ENCODE measurements at places on chromosomes 2 and 18.

GRCh38 chr18:50866765-50867164 lies 12.2 kb upstream of the ME2 start:
- H3K36me3 ChIP-seq: no peaks in the 10 kb centered on the region
- H3K4me1 ChIP-seq: no peaks in the 10 kb centered on the region
- no peak overlapping the region for H3K27ac ChIP-seq
- peak; percentile 12 for DNase-seq
- H3K4me3 ChIP-seq: no peak overlapping the region

GRCh38 chr18:32355896-32356295 lies 114.8 kb downstream of the GAREM1 start:
- no peaks in the 10 kb centered on the region for H3K4me1 ChIP-seq
- H3K27me3 ChIP-seq: no peaks in the 10 kb centered on the region
- no peaks in the 10 kb centered on the region for H3K36me3 ChIP-seq

DNA sequence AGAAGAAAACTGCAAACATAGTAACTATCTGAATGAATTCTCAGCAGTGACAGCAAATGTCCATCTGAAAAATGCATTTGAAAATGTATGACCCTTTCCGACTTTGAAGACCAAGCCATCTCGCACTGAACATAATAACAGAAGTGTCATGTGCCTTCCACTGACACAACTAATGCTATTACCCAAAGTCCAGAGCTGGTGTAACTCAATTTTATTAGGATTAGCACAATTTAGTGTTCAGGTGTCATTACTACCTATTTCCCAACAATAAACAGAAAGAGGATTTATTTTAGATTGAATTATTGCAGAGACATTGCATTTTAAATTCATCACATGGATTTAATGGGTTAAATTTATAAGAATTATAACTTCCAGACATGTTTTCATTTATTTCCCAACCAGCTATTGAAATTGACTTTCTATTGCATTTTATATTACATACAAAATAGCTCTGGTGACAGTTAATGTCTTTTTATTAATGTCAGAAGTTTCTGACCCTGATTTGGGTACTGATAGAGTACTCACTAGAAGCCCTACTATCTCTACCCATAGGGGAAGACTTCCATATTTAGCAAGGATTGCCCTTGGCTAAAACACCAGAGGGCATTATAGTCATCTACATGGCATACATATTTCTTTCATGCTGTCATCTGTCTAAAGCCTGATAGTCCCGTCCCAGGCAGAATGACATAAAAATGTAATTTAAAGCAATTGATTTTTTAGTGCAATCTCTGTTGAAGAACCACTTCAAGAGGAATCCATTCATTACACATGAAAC lies 7.0 kb upstream of the STK39 start:
- DNase-seq: peak; percentile 29
- no peak overlapping the region for H3K27ac ChIP-seq
- no peaks in the 10 kb centered on the region for H3K27me3 ChIP-seq
- H3K4me1 ChIP-seq: no peaks in the 10 kb centered on the region
- H3K36me3 ChIP-seq: no peaks in the 10 kb centered on the region

DNA sequence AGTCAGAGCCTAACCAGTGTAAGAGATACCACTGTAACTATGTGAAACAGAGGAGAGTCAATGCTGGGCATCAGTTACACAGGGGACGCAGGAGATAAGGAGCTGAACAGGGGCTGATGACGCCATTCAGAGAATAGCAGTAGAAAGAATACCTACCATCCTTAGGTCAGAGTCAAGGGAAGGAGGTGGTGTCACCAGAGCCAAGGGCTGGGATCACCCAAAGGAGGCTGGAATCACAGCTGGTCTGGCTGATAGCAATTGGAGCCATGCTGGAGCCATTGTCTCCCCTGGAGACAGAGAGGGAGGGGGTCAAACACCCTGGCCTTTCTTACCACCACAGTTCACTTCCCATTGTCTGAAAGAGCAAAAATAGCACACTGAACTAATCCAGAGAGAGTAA lies 37.3 kb upstream of the C18orf32 start:
- H3K27me3 ChIP-seq: no peaks in the 10 kb centered on the region
- no peaks in the 10 kb centered on the region for H3K4me1 ChIP-seq
- no peaks in the 10 kb centered on the region for H3K36me3 ChIP-seq
- no peak overlapping the region for H3K27ac ChIP-seq
- DNase-seq: no peak

DNA sequence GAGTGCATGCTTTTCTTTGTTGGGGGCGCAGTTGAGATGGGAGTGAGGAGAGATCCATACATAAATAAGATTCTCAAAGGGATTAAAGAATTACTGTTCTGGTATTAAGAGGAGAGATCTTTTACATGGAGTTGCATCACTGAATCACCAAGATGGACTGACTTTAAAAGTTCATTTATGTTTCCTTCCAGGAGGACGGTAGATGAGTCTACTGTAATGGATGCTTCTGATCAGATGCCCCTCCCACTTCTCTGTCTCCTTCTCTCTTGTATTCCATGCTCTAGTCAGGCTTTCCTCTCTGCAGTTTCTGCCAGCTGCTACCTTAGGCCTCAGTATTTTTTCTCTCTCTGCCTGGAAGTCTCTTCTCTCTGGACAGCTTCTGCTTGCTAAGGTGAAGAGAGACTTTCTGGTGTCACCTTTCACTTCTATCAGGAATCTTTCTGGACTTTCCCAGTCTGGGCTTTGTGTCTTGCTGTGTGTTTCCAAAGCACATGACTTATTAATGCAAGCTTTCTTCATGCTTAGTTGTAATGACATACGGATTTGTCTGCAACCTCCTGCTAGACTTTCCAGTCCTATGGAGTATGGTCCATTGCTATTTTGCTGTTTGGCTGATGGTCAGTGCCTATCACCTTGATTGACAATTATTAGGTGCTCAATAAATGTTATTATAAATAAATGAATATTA lies 23.6 kb downstream of the FAM171B start:
- no peaks in the 10 kb centered on the region for H3K27me3 ChIP-seq
- no peaks in the 10 kb centered on the region for H3K36me3 ChIP-seq
- DNase-seq: no peak
- H3K27ac ChIP-seq: no peak overlapping the region

Measured in fibroblast of lung (primary cell).